ENCODE measurements at places on chromosomes 3 and 15. TPM values are rescaled to one million over a fixed set of nuclear protein-coding genes. Genes with fewer than 3 reads are reported as not detected.

Gene PCYT1A
- 32.1 TPM for total RNA-seq

Gene REC114
- not detected for total RNA-seq

Gene TM4SF18
- total RNA-seq, result 0.34 TPM

Gene COLQ
- 1.9 TPM for total RNA-seq

Gene CHL1
- total RNA-seq, result not detected

Gene RGMA
- total RNA-seq, result 5.5 TPM

Gene GOLIM4
- 10.6 TPM for total RNA-seq

Gene FBXO45
- total RNA-seq, result 23.2 TPM

Gene UROC1
- not detected for total RNA-seq

Gene PSTPIP1
- 0.79 TPM for total RNA-seq

Gene VILL
- total RNA-seq, result 1.2 TPM

Gene LMAN1L
- total RNA-seq, result 0.17 TPM

Gene GDPGP1
- total RNA-seq, result 15.4 TPM

Gene CADPS
- total RNA-seq, result not detected

Gene ADGRG7
- not detected for total RNA-seq

Gene TLR9
- total RNA-seq, result 0.15 TPM

Gene SLC12A1
- total RNA-seq, result not detected

Gene CD200R1
- not detected for total RNA-seq

Gene KNG1
- 0.25 TPM for total RNA-seq

Gene SPESP1
- not detected for total RNA-seq

Gene TMIE
- 0.74 TPM for total RNA-seq

Gene CSTA
- 11.0 TPM for total RNA-seq

Gene CALML4
- total RNA-seq, result 8.5 TPM

Gene AADAC
- total RNA-seq, result 3.8 TPM

Gene CCR3
- total RNA-seq, result not detected

Gene GMNC
- total RNA-seq, result 0.27 TPM

Gene TGM4
- total RNA-seq, result not detected

Gene TMEM108
- total RNA-seq, result not detected

Gene CRTAP
- 104 TPM for total RNA-seq

Gene FANCD2OS
- not detected for total RNA-seq

Gene PLA1A
- total RNA-seq, result not detected

Gene CPLX3
- total RNA-seq, result not detected

Gene WDR93
- 0.42 TPM for total RNA-seq

Gene GRK7
- total RNA-seq, result not detected

Gene OR4F15
- not detected for total RNA-seq

Gene ZSCAN2
- 15.5 TPM for total RNA-seq

Gene SI
- not detected for total RNA-seq

Gene IL5RA
- total RNA-seq, result not detected

Data from HCT116 (cell line).